ENCODE measurements at places on chromosomes 1 and 21.

DNA sequence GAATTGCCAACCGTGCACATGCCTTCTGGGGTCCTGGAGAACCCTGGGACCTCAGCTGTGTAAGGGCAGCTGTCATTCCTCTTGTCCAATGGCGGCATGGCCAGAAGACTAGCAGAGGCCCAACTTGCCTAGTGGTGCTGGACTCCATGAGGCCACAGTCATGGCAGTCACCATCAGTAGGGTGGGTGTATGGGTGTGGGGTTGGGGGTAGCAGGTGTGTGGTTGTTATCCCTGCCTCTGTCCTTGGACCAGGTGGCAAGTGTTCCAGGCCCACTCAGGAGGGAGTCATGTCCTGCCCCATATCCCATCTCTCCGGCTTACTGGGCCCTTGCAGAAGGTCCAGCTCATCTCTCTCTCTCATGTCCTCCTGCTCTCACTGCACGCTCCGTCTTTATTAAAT is 1596.2 kb downstream of the MRPL39 start:
- DNase-seq: no peak

GRCh38 chr1:209823143-209824041 is 4.4 kb upstream of the UTP25 start:
- DNase-seq: peak; percentile 88

DNA sequence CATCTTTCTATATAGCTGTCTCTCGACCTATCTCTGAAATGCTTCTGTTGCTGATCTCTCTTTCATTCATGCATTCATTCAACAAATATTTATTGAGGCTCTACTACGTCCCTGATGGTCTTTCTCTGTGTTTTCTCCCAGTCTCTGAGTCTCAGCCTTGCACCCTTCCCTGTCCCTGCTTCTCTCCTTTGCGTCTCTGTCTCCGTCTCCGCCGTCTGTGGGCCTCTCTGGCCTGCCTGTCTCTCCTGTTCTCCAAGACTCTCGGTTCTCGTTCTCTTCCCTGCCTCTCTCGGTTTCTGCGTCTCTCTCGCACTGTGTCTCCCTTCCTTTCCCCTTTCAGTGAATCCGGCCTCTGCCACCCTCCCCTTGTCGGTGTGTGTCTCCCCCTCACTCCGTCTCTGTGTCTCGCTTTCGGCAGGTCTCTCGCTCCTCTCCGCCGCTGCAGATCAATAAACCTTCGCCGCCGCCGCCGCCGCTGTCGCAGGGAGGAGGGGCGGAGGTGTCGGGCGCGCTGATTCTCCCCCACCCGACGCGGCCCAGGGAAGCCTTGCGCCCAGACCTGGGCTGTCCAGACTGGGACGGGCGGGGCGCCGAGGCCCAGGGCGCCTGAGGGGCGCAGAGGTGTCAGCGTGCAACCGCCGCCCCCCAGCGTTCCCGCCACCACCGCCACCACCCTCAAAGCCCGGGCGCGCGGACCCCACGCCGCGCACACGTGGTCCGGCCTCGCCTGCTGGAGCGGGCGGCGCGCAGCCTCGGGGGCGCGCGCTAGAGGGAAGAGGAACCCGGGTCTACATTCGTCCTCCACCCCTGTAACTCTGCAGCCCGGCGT is 3.0 kb downstream of the EFNA3 start:
- no peak for DNase-seq

- DNase-seq: no peak
These were observed 1.3 kb downstream of the C1orf210 start for GRCh38 chr1:43284065-43284464.

DNA sequence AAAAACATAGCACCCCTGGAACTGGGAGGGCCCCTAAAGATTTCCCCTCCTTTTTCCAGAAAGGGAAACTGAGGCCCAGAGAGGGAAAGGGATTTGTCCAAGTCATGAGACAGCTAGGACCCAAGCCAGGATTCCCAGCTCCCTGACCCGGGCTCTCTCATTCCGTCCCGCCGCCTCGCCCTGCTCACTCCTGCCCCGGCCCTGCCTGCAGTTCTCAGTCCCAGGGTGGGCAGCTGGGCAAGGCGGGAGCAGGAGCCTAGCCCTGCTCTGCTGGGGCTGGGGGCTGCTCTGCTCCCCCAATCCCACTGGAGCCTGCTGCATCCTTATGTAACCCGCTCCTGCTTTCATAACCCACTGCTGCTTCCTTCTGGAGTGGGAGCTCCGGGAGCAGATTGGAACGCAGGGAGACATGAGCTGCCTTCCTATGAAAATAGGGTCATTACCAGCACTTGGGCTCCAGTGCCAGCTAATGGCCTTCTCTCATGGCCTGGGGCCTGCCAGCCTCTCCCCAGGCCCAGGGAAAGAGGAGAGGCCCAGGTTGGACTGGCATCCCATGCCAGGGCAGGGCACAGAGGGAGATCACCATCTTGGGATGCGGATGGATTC is 84.5 kb downstream of the CAMK2N1 start:
- DNase-seq: no peak

GRCh38 chr1:5484451-5485165 is 507.6 kb downstream of the NPHP4 start:
- DNase-seq: no peak

All from fibroblast of skin of right biceps (primary cell).